ENCODE measurements at places on chromosomes 5 and 9.

DNA sequence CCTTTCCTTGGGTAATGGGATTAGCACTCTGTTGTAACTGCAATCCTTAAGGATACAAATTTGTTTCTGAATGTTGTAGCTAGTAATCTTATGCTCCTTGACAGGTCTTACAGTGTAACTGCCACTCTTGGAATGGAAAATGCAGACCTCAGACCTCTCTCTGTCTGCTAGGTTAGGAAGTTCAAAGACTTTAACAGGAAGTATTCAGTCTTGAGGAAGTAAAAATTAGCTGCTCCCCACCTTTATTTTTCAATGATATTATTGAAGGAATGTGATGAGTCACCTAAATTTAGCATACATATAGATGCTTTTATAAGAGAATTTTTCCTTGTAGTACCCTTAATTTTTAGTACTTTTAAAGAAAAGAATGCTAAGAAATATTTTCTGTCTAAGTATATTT lies 71.5 kb downstream of the PAM start:
- no peak for DNase-seq

GRCh38 chr5:171622010-171622409 lies 163.6 kb upstream of the SMIM23 start:
- no peak for DNase-seq

- DNase-seq, result peak; percentile 43
Measured at GRCh38 chr9:107782381-107782780, 292.8 kb upstream of the KLF4 start.

- no peak for DNase-seq
Measured at GRCh38 chr9:77024776-77025545, 5.5 kb downstream of the FOXB2 start.

DNA sequence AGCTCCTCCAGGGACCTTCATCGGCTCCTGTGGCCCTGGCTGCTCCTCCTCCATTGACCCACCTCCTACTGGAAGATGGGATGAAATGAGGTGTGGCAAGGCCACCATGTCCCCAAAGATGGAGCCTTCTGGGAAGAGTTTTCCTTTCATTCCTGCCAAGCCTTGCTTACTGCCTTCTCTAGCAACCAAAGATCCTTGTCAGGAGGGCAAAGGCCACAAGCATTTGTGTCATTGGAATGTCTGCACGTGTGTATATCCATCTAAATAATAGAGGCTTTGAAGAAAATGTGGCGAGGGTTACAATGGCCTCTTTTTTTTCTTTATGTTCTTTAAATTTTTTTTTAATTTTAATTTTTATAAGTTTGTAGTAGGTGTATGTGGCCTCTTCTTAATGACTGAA lies 313.6 kb downstream of the ARHGEF28 start:
- no peak for DNase-seq

GRCh38 chr5:97131921-97132320 lies 10.5 kb downstream of the LIX1 start:
- no peak for DNase-seq

GRCh38 chr5:44356231-44356630 lies 33.0 kb downstream of the FGF10 start:
- DNase-seq, result no peak

DNA sequence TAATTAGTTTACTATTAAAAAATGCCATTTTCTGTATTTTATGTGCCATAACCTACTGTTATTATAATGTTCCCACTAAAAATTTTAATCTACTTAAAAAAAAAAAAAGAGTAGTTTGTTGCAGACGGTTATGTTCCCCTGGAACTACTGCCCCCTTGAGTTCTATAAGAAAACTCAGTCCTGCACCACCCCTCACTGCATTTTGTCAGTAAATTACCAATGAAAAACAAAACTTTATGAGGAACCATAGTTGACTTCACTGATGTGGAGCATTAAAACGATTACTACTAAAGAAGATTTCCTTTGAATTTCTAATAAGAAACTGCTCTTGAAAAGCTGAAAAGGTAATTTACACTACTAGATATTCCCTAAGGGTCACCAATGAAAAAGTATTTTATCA lies 288.7 kb downstream of the FBXL17 start:
- DNase-seq, result peak; percentile 2

DNA sequence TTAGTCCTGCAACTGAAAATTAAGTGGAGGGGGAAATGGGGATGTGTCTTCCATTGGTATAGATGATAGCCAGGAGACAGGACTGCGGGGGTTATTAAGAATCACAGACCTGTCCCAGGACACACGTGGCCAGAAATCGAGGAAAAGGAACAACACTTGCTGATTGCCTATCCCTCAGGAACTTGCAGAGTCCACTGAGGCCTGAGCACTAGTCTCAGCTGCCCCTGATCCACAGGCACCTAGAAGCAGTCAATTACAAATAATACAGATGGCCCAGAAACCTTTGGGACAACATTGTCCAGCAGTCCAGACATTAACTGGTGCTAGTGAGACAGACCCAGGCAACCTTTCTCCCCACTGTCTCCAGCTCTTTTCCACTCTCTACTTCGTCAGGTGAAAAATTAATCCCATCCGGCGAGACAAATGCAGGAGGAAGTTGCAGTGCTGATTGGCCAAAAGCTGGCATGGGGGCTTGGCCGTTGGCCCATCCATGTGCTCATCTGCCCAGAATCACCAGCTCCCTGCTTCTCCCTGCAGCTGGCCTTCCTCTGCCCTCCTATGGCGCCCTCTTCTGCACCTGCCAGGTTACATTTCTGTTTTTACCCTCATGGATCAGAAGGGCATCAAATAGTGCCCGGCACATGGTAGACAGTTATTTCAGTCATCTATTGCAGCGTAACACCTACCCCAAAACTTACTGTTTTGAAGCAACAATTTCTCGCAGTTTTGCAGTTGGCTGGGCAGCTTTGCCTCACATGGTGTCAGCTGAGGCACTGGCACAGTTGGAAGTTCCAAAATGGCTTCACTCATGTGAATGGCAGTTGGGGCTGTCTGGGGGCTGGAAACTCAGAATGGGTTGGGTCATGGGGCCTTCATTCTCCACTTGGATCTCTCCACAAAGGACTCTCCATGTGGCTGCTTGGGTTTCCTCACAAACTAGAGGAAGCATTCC lies 3.6 kb upstream of the B4GALT1 start:
- no peak for DNase-seq

DNA sequence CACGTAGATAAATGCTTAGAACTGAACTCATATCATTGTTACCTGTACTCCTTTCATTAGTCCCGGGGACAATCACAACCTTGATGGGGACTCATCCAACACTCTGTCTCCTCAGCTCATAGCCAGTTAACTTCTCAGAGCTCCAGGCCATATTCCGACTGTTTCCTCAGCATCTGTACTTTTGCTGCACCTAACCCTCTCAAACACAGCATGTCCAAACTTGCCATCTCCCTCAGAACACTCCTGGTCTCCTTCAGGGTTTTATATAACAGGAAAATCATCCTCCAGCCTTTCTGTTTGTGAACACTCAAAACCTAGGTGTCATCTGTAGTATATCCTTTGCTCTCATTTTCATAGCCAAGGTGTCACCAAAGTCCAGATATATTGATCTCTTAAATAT lies 150.5 kb downstream of the CDH6 start:
- no peak for DNase-seq

GRCh38 chr9:90915693-90916092 lies 114.1 kb downstream of the SYK start:
- DNase-seq, result no peak

Measured in GM04504 (cell line).